Astrocyte of the cerebellum (primary cell): ENCODE measurements at places on chromosomes 2 and 18.

DNA sequence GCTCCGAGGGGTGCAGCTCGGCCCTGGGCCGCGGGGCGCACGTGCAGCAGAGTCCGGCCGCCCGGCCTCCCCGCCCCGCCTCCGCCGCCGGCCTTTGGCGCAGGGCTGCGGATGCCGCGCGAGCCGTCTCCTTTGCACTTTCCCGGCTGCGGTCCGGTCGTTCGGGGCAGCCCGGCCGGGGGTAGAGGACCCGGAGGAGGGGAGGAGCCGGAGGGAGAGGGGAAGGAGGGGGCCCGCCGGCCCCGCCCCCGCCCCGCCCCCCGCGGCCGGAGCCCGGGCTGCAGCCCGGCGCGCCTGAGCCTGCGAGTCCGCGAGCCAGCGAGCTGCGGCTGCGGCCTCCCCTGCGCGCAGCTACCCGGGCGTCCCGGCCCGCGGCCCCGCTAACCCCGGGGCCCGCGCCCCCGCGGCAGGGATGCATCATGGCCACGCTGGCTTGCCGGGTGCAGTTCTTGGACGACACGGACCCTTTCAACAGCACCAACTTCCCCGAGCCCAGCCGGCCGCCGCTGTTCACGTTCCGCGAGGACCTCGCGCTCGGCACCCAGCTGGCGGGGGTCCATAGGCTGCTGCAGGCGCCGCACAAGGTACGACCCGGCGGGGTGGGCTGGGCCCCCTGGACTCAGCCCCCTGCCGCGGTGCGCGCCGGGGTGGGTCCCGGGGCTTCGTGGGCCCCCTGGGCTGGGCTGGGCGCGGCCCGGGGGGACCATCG lies at the start of gene FHOD3:
FHOD3 (plus strand) TSS at position 297 of the 709 bp plus-strand sequence; CDS start at position 420, 123 bp downstream.
- DNase-seq: no peak

GRCh38 chr2:85016446-85016845 lies 45.5 kb downstream of the KCMF1 start:
- no peak for DNase-seq

DNA sequence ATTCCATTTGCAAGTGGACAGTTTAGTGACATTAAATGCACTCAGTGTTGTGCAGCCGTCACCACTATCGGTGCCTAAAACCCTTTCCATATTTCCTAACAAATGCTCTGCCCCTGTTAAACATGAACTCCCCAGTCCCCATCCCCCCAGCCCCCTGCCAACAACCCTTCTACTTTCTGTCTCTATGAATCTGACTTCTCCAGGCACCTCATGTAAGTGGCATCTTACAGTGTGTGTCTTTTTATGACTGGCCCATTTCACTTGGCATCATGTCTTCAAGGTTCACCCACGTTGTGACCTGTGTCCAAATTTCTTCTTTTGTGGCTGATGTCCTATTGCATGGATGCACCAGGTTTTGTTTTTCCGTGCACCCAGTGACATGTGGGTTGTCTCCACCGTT lies 140.9 kb upstream of the GPC1 start:
- DNase-seq: no peak

GRCh38 chr2:5699963-5700362 lies 7.8 kb downstream of the SOX11 start:
- no peak for DNase-seq

GRCh38 chr2:201765799-201766198 lies 14.9 kb downstream of the ALS2 start:
- DNase-seq: no peak

GRCh38 chr2:239137898-239138283 lies 262.9 kb downstream of the HDAC4 start:
- no peak for DNase-seq

DNA sequence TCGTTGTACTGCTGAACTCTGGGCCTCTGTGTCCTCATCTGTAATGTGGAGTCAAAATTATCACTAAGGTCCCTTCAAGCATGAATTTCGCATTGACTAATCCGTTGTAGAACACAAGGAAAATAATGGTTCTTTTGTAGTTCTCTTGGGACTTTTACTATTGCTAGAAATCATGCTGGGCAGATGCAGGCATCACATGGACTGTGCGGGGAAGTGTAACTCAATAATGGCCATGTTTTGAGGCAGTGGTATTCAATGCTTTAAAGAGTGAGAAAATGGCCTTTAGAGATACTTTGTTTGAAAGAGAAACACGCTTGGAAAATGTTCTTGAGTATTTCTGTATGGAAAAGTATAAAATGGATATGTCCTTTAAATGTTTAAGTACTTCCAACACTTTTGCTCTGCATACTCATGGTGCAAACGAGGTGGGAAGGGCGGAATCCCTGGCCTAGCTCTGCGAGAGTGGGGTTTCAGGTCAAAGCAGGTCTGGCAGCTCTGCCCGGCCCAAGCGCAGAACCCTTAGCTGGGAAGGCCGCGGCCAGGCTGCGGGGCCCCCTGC lies 117.3 kb upstream of the MSTN start:
- DNase-seq: no peak

- no peak for DNase-seq
These were observed 115.2 kb downstream of the INHBB start for GRCh38 chr2:120461092-120461491.

- DNase-seq: no peak
These were observed 19.9 kb upstream of the BCL2L11 start for GRCh38 chr2:111100765-111101162.

DNA sequence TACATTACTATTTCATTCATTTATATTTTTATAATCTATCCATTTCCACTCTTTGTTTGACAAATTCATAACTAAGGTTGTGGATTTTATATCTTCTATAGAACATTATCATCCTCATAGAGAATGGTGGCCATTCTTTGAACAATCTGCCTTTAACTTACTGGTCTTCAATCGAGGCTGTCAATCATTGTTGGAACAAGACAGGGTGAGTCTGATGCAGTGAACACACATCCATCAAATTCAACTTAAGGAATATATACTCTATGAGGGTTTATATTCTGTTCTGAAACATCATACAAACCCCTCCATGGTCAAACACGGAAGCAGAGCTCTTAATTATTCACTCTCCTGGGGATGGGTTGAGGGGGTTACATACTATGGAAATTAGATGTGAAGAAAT lies 28.3 kb upstream of the KLF7 start:
- DNase-seq: no peak

GRCh38 chr18:50586710-50587109 lies 26.8 kb downstream of the MAPK4 start:
- DNase-seq: no peak

DNA sequence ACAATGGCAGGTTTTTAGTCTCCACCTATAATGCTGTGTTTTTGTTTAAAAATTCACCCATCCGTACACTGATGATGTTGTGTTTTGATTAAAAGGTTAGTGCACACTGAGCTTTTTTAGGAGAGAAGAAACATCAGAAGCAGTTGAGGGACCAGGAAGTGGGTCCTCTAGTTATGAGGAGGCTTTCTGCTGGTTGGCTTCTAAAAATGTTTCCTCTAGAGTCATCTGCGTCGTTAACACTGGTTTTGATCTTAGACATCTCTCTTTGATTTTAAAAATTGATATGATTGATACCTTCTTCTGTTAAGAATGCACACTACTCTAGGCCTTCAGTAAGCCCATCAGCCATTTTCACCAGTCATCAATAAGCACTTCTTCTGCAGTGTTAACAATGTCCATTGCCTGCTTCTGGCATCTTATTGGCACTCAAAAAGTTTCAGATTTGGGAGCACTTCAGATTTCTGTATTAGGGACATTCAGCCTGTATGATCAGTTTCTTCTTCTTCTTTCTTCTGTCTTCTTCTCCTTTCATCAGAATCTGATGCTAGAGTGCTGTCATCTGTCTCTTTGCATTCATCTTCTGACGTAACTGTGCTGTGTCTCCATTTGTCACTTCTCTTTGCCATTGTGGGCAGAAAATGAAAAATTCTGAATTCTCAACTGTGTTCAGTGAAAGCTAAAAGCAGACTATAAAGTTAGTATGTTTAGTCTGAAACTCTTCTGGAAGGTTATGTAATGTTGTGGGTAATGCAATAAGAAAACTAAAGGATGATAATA lies 56.3 kb downstream of the PHLPP1 start:
- no peak for DNase-seq

DNA sequence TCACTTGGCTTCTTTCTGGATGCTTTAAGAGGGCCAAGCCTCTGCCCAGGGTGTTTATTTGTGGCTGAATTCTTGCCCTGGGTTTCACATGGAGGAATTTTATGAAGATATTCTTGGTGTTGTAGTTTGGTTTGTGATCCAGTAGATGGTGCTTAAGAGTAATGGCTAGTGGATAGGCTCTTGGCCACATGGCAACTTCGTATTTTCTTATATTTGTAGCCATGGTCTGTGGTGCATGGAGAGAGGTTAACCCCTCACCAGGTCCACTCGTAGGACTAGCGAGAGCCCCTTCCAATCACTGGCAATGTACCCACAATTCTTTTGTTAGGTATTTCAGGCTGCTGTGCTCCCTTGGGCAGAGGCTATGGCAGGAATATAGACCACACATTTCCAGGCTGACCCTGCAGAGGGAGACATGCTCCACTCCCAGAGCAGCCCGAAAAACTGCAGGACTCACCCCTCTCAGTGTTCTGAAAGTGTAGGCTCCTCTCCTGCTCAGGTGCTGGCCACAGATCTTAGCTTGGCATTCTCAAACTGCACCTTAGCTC lies 582.1 kb upstream of the SETBP1 start:
- peak; percentile 12 for DNase-seq

GRCh38 chr2:241052677-241053360 lies 49.3 kb downstream of the MTERF4 start:
- DNase-seq: no peak

GRCh38 chr2:23135481-23136100 lies 249.4 kb upstream of the KLHL29 start:
- no peak for DNase-seq

DNA sequence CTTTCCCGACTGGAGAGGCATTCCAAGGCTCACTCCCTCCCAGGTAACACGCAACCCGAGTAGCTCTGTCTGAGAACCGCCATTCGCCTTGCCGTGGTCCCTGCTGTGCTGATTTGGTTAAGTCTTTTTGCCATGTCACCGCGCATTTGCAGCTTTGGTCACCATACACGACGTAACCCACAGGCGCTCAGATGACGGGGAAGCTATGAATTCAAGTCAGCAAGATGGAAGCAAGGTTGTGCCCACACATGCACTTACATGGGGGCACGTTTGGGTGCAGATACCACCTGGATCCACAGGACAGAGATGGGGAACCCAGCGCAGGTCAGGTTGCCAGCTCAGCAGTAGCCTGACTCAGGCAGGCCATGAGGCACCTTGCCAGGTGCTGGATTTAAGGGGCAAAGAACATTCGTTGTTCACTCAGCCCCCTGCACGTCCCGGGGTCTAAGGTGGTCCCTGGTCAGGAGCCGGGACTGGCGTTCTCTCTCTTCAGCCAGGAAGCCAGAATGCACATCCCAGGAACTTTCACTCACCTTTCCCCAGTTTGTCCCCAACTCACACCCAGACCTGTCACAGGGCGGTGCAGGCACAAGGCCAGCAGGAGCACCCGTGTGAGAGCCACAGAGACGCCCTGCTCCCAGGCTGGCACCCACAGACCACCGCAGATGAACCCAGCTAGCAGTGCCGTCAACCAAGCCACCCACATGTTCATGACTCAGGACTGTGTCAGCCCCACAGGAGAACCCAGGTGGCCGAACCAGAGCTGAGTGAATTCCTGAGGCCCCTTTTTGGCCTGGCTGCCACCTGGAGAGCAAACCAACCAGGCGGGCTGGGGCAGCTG lies 19.9 kb downstream of the SNED1 start:
- no peak for DNase-seq

DNA sequence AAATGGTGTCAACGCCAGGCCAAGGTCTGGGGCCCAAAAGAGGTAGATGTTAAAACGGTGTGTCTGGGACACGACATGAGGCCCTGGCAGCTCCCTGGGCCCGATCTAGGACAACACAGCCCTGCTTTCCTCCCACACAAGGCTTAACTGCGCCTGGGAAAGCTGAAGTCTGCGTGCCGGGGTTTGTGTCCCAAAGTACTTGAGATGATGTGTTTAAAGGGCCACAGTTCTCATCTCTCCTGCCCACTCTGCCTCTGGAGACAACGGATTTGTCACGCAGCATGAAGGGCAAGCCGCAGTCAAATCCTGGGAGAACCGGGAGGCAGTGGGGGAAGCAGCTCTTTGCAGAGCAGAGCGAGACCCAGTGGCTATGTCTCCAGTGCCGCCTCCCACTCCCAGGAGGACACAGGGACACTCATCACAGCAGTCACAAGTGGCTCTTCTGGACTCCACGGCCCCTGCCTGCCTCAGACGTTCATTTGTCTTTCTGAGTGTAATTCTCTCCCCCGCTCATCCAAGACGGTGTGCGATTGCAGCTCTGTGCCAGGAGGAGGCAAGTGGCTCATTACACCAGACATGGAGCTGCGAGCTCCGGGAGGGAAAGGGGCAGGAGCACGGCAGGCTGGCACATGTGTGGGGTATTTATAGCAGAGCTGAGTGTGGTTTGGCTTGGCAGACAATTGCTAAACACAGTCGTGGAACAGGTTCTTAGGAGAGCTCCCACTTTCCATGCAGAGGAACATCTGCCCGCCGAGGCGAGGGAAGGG lies 57.7 kb upstream of the SEMA4C start:
- DNase-seq: no peak

GRCh38 chr18:390741-391478 lies 109.6 kb downstream of the COLEC12 start:
- DNase-seq: no peak

GRCh38 chr2:24588294-24588693 lies 97.2 kb downstream of the NCOA1 start:
- DNase-seq: no peak

- no peak for DNase-seq
These were observed 53.7 kb downstream of the CWC22 start for GRCh38 chr2:179953359-179953758.

- no peak for DNase-seq
These were observed 32.6 kb upstream of the CNGA3 start for GRCh38 chr2:98313492-98314250.

DNA sequence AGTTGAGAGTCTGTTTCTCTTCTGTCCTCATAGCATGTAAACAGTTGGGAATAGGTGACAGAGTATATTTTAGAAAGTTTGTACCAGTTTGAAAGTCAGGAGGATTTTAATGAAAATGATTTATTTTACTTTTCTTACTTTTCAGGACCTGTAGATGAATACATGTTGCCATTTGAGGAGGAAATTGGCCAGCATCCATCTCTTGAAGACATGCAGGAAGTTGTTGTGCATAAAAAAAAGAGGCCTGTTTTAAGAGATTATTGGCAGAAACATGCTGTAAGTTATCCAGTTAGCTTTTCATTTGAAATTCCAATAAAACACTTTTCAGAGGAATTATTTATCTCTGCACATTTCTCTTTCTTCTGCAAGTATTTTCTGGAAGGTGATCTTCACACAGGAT lies 81.1 kb downstream of the ACVR2A start:
- DNase-seq: no peak
